ENCODE measurements at places on chromosomes 12 and 14. TPM values are rescaled to one million over a fixed set of nuclear protein-coding genes. Genes with fewer than 3 reads are reported as not detected.

The PAPOLA gene
- polyA plus RNA-seq: 161 TPM

The A2ML1 gene
- 0.87 TPM for polyA plus RNA-seq

- DNase-seq: no peak
Measured at GRCh38 chr12:109760930-109761921, 47.6 kb downstream of the FAM222A start.

The RTN1 gene
- polyA plus RNA-seq: 4.4 TPM

The GALNT16 gene
- polyA plus RNA-seq: 4.9 TPM

Data from right lung (tissue), 10 donors.